ENCODE measurements at places on chromosomes 7 and 10. TPM values are rescaled to one million over a fixed set of nuclear protein-coding genes. Genes with fewer than 3 reads are reported as not detected.

DNA sequence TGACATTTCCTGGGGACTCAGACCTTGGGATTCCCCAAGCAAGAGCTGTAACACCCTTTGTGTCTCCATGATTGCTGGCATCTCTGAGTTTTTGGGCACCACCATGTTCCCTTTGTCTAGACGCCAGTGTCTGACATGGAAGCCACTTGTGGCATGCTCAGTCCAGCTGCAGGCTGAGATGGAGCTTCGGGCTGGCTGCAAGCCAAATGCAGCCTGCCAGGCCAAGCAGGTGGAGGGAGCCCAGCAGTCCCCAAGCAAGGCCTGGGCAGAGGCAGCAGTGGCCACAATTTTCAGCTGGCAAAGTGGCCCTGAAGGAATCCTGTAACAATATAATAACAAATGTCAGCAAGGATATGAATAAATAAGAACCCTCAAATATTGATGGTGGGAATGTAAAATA lies 86.2 kb upstream of the ABCB5 start:
- no peak for DNase-seq

- no peak for DNase-seq
Measured at GRCh38 chr10:95262763-95263518, 27.9 kb downstream of the PDLIM1 start.

DNA sequence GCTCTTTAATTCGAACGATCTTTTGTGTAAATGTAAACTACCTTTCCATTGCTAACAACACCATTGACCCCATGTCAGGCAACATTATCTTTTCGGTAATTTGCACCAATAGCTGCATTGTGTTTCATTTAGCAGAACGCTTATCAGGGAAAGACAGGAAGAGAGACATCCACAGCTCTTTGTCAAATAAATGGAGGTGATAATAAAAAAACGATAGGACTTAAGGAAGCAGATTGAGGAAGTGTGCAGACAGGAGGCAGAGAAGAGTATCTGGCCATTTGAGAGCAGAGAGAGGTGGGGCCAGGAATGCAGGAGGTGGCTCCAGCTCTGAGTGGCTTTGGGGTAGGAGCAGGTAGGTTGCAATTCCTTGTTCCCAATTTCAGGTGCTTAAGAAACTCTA lies 37.5 kb upstream of the ADARB2 start:
- DNase-seq = no peak

DNA sequence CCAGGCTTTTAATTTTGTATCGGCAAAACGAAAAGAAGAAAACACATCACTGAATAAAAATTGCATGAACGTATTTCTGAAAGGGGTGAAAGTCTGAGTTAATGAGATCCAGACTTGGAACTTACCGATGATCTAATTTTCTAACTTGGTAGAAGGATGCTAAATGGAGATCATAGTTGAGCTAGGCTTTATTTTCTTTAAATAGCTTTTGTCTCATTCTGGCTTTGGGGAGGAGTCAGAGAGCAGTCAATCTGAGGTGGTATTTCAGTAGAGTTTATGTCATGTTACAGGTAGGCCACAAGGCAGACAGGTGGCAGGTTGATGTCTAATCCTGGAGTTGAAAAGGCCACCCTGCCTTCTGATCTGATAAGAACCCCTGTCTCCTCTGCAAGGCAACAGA lies 161.9 kb downstream of the KIAA1217 start:
- DNase-seq = no peak

DNA sequence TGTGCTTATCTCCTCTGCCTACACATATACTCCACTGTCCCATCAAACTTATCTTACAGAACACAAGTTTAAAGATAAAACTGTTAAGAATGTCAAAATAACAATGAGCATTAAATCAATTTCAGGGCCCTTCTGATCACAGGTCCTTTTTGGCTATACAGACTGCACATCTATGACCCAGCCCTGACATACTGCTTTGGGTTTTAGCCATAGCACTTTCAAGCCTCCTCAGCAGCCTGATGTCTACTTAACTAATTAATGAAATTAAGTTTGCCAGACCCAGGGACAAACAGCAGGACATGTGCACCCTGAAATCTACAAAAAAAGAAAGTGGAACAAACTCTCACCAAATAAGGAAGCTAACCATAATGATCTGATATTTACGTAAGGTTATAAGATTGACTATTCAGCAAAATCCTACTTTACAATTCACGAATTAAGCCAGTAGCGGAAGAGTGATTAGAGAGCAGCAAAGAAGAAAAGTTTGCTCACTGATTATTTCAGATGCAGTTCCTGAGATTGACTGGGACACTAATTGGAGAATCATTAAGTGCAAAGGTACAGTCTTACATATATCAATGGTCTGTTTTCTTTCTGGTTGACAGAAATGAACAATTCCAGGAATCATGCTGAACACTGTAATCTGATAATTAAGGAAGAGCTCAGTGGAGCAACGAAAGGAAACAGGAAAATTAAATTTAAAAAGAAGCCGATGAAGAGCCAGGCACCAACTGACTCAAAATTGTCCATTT lies 669.3 kb upstream of the LRRN3 start:
- no peak for DNase-seq

- DNase-seq = no peak
Measured at GRCh38 chr7:88789480-88790064, 6.0 kb downstream of the TEX47 start.

Gene AGMO
- total RNA-seq = 16.6 TPM

Gene RNLS
- 29.6 TPM for total RNA-seq

Gene WBP1L
- 78.3 TPM for total RNA-seq

Gene OGDHL
- 4.3 TPM for total RNA-seq

Gene UFSP1
- 4.7 TPM for total RNA-seq
